Lung microvascular endothelial cell (primary cell): ENCODE measurements at places on chromosomes 11 and 22. TPM values are rescaled to one million over a fixed set of nuclear protein-coding genes. Genes with fewer than 3 reads are reported as not detected.

SCUBE1 gene
- total RNA-seq = 0.20 and 0.65 TPM in 2 replicates

DNA sequence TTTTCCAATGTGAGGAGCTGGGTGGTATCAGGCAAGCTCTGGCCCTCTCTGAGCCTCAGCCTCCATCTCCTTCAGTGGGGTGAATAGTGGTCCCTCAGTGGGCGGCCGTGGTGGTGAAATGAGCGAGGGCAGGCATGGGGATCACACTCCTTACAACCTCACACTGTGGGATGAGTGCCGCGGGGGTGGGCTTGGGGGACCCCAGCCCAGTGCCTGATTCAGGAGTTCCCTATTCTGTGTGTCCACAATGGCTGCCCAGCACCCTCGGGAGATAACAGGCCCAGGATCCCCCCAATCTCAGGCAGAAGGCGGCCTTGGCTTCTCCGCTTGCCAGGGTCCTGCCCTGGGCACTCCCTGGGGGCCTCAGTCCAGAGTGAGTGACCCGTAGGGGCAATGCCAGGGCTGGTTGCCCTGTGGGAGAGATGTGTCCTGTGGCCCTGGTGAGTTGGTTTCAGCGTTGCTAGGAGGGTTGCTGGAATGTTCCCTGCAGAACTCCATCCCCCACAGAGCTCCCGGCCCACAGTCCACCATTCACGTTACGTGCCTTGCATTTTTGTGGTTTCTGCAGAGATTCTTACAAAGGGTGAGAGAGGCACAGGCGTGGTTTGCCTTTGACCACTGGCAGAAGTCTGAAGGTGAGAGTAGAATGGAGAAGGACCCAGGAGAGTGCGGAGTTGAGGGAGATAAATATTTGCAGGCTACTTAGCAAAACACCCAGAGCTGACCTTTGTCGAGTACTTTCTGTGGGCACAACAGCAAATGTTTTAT is 2.9 kb downstream of the ALDH3B1 start:
- DNase-seq = peak; percentile 53

GRCh38 chr11:112524798-112525197 is 264.1 kb upstream of the PLET1 start:
- DNase-seq = peak; percentile 7

DNA sequence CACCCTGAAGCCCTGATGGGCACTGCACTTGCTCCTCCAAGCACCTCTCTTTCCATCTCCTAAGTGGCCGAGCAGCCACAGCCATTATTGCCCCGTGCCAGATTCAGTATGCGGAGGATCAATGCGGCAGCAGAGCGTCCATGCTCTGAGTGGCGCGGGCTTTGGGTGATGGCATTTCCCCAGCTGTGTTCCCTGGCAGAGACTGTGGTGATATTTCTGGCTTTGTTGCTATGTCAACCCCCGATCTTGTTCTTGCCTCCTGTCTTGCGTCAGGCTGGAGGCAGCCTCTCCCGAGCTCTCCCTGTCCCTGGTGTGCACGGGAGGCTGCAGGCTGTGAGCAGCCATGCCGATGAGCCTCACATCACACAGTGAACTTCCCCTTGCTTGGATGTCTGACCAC is 1018.6 kb downstream of the TBC1D22A start:
- DNase-seq = no peak

CD3D gene
- total RNA-seq = not detected in 2 replicates

GRCh38 chr11:125170510-125171031 is 6.0 kb downstream of the PKNOX2 start:
- no peak for DNase-seq

DNA sequence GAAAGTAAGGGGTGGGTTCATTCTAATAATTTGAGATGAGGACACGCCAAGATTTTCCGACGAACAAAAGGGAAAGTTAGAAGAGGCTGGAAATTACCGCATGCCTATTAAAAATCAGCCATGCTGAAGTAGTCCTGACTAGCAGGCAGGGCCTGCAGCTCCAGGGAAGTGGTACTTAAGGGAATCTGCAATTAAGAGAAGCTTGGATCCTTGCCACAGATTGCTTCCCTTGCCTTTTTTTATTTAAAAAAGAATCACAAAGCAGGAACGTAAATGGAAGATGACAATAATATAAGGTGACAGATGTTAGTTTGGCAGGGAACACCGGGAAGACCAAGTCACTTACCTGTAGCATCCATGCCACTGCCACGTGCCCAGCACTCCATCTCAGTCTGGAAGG is 359.3 kb downstream of the CADM1 start:
- DNase-seq = no peak

KRTAP5-7 gene
- total RNA-seq = not detected in 2 replicates

DNA sequence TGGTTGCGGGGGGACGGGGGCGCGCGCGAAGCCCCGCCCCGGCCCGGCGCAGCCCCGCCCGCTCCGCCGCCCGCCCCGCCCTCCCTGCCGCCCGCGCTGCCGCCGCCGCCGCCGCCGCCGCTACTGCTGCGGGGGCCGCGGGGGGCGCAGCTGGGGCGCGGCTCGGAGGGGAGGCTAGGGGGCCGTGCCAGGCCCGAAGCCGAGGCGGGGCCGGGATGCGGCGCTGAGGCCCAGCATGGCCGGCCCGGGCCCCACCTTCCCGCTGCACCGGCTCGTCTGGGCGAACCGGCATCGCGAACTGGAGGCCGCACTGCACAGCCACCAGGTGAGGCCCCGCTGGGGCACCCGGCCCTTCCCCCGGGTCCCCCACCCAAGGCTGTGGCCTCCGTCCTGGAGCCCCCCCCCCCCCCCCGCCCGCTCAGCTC is at the start of gene ANKRD13D:
ANKRD13D (plus strand) TSS at position 78 of the 425 bp plus-strand sequence; CDS start at position 236, 158 bp downstream.
- no peak for DNase-seq

DNA sequence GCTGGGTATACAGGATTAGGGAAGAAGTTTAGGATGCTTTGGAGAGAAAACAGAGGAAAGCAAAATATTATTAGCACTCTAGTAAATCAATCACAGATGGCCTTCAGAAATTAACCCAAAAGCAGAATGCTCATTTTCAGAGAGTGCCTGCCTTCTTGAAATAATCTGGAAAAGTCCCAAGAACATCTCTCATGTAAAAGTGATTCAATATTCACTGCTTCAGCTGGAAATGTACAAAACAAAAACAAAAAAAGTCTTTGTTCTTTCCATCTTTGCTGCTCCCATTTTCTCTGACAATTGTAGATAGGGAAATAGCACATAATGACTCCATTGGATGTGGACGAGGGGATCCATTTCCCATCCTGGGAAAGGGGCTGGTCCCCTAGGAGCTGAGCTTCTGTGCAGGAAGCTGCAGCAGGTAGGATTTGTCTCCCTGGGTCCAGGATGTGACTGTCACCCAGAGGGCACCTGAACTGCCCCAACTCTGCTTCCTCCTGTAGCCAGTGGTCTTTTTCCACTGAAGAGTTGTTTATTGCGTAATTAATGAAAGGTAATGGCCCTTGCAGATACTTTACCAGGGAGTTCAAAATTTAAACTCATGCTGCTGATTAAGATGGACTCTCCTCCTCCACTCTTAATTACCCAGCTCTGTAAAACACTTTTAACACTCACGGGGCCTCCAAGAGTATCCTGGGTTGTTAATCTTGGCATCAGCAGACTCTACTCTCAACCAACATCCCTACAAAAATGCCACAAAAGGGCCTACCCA is 57.9 kb downstream of the SC5D start:
- DNase-seq = no peak

MMP27 gene
- total RNA-seq = not detected in 2 replicates

- DNase-seq = no peak
Measured at GRCh38 chr11:43649921-43650320, 30.6 kb upstream of the HSD17B12 start.

CALCA gene
- total RNA-seq = not detected in 2 replicates

OR10V1 gene
- total RNA-seq = not detected in 2 replicates

GRCh38 chr11:11923828-11924227 is 82.1 kb downstream of the USP47 start:
- peak; percentile 4 for DNase-seq

- DNase-seq = peak; percentile 94
Measured at GRCh38 chr11:12042215-12042676, 33.8 kb upstream of the DKK3 start.

OR52E5 gene
- total RNA-seq = not detected in 2 replicates
